ENCODE measurements at places on chromosomes 5 and 9. TPM values are rescaled to one million over a fixed set of nuclear protein-coding genes. Genes with fewer than 3 reads are reported as not detected.

Gene HSPA5
- 1,246 TPM for total RNA-seq

Gene TSSK1B
- 3.8 TPM for total RNA-seq

Gene SEMA5A
- 10.2 TPM for total RNA-seq

Gene SPINK6
- total RNA-seq: 4.8 TPM

Gene DMRTA1
- total RNA-seq: 0.61 TPM

Gene LHX6
- 4.5 TPM for total RNA-seq

Gene PPP1R2B
- total RNA-seq: not detected

Gene OCLN
- total RNA-seq: 38.5 TPM

Gene GIN1
- 3.8 TPM for total RNA-seq

Gene GABRA1
- not detected for total RNA-seq

Gene MELK
- 22.0 TPM for total RNA-seq

Gene ZER1
- total RNA-seq: 30.2 TPM

Gene NFIB
- 96.9 TPM for total RNA-seq

Gene ROPN1L
- not detected for total RNA-seq

Gene SV2C
- total RNA-seq: under 0.01 TPM

Gene GPX8
- total RNA-seq: 38.8 TPM

Gene RGS3
- total RNA-seq: 52.2 TPM
